ENCODE measurements at places on chromosomes 6 and 20.

- no peak for DNase-seq
Measured at GRCh38 chr6:17258749-17259148, 22.4 kb upstream of the RBM24 start.

DNA sequence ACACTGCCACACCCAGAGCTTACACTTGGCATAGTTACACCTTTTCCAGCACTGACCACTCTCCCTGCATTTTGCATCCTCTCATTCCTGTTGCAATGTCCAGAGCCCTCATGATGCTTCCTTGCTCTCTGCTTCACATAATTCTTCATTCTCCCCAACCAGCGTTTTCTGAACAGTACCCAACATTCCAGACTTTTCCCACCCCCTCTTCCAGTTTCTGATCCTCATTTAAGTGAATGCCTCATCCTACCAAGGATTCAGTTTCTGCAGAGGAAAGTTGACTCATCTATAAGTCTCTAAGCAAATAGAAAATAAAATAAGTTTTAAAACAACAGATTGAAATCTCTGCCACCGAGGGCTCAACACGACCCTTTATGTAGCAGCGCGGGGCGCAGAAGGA is 321.3 kb upstream of the TCF21 start:
- peak; percentile 39 for DNase-seq

GRCh38 chr6:28005975-28006374 is 48.9 kb downstream of the OR2B6 start:
- no peak for DNase-seq

GRCh38 chr6:154993710-154994109 is 1.4 kb upstream of the TIAM2 start:
- DNase-seq: no peak

DNA sequence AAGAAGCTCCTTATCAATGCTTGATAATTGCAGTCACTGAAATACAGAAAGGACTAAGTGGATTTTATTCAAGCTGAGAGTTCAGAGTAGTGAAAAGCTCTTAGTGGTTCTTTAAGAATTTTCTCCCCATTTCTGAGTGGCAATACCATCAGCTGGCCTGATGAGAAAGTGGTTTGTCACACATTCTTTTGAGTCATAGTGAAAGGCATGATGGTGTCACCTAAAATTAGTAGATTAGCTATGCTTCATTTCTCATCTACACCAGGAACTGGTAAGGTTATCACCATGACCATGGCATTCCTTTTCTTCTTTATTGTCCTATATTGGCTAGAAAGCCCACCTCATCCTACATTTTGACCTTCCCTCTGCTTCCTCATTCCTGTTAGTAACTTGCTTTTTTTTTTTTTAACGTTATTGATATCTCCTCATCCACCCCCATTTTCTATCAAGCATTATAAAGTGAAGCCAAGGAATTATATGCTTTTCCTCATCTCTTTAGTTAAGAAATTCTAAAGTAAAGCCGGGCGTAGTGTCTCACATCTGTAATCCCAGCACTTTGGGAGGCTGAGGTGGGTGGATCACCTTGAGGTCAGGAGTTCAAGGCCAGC is 67.4 kb upstream of the LOC128125822 start:
- peak; percentile 5 for DNase-seq

DNA sequence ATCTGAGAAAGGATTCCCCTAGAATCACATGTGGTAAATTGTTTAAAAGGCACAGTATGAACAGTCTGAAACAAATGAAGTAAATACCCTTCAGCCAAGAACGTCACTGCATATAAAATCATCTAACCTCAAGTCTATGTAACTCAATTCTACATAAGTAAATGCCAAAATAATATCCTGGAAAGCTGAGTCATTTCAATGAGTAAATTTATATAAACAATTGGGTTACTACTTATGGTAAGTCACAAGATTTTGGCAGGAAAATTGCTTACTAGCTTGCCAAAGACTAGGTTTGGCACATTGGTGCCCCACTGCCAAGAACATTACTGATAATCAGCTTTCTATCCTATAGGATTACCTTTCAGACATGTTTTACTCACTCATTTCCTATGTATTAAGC is 8.4 kb downstream of the GMDS start:
- peak; percentile 89 for DNase-seq

DNA sequence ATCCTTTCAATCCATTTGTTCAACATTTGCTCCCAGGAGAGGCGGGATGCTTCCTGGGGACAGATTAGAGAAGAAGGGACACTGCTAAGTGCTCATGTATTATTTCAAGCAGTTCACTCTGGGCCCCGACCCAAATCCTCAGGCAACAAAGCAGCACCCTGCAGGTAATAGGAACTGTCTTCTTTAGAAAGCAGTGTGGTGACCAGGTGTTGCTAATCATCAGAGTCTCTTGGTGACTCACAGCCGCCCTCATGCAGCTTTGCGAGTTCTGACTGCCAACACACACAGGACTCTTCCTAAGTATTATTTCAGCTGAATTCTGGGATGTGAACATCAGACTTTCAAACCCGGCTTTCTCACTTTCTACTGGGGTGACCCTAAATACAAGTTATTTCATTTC is 356.4 kb downstream of the PRKN start:
- no peak for DNase-seq

Measured in fibroblast of skin of back (primary cell).